ENCODE measurements at places on chromosomes 5 and 9. TPM values are rescaled to one million over a fixed set of nuclear protein-coding genes. Genes with fewer than 3 reads are reported as not detected.

Gene TMOD1
- total RNA-seq, result not detected

Gene IRX1
- not detected for total RNA-seq

Gene WDR31
- 1.9 TPM for total RNA-seq

Gene STPG3
- total RNA-seq, result not detected

Gene LCN1
- not detected for total RNA-seq

GRCh38 chr5:23268136-23268535 is 239.3 kb upstream of the PRDM9 start:
- no peak for DNase-seq

DNA sequence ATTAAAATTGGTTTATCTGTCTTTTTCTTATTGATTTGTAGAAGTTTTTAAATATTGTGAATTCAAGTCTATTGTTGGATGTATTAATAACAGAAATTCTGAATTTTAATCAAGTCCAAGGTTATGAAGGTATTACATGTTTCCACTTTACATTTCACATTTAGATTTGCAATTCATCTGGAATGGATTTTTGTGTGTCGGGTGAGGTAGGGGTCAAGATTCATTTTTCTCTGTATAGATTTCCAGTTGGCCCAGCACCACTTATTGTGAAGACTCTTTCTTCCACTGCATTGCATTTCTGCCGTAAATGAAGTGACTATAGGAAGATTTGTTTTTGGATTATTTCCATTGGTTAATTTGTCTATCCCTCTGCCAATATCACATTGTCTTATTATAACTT is 35.5 kb upstream of the DMRT2 start:
- no peak for DNase-seq

- DNase-seq, result no peak
Observed at GRCh38 chr5:332843-333242, 11.3 kb downstream of the AHRR start.

GRCh38 chr5:180302256-180302655 is 10.4 kb upstream of the MAPK9 start:
- no peak for DNase-seq

Data from G401 (cell line).